AG09309 (cell line): ENCODE measurements at places on chromosomes 12 and 14.

- no peak for DNase-seq
Observed at GRCh38 chr14:69117020-69117767, 35.7 kb downstream of the DCAF5 start.

DNA sequence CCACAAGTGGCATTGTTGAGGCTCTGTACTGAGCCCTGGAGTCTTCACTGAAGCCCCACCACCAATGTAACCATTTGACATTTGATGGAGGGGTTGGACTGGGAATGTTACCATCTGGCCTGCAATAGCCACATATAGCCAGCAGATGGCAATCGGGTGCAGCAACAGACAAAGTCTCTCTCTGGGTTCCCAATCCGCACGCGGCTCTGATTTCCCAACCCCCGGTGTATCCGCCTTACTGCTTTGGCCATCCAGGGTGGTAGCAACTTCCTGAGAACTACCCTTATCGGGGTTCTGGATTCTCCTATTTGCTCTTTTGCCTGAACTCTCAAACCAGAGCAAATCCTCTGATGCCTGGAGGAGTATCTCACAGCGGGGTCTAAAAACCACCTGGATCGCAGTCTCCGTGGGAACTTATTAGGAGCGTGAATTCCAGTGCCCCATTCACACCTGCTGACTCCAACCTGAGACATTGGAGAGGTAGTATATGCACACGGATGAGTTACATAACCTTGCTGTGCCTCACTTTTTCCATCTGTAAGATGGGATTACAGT is 14.2 kb downstream of the VRTN start:
- peak; percentile 17 for DNase-seq

DNA sequence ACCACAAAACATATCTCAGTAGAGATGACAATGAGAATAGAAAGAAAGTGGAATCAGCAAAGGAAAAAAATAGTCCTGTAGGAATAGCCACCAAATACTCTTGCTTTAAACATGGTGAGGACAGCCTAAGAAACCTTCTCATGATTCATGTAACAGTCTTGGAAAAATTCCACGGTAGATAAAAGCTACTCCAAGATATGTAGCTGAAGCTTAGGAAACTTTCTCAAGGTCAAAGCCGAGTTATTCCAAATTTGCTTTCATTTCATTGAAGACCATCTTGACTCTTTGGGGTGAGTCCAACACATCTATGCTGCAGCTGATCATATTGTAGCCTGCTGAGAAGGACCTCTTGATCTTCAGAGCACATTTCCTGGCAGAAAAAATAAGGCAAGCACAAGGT is 157.6 kb downstream of the PAH start:
- no peak for DNase-seq

DNA sequence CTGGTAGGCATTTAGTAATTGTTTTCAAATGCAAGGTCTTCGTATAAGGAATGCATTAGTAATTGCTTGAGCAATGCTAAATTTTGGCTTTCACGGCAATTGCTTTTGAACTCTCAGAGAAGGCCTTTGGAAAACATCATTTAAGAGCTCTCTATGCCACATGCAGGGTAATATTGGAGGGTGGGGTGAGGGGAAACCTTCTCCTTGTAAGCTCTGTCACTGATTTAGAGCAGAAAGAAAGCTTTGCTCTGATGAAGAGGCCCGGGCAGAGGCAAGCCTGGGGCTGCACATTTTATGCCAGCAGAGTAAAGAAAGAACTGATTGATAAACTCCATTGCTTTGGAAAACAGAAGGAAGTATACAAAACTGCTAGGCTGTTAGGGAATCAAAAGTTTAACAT is 70.9 kb downstream of the TRIM9 start:
- no peak for DNase-seq

DNA sequence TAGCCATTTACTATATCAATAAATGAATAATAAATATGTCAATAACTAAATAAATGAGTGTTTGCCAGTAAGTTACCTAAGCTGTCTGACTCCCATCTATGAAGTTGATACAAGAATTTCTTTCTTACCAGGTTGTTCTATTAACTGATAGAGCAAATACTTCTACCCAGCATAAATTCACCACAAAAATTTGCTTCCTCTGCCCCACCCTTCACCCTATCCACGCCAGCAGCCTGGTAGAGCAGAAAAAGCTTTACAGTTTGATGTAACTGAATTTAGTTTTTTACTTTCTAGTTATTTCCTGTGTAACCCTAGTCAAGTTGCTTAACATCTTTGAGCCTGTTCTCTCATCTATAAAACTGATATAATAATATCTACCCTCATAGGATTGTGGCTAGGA is 94.9 kb upstream of the SLC16A7 start:
- DNase-seq: no peak

- no peak for DNase-seq
Observed at GRCh38 chr14:79167957-79168356, 997.8 kb downstream of the NRXN3 start.

DNA sequence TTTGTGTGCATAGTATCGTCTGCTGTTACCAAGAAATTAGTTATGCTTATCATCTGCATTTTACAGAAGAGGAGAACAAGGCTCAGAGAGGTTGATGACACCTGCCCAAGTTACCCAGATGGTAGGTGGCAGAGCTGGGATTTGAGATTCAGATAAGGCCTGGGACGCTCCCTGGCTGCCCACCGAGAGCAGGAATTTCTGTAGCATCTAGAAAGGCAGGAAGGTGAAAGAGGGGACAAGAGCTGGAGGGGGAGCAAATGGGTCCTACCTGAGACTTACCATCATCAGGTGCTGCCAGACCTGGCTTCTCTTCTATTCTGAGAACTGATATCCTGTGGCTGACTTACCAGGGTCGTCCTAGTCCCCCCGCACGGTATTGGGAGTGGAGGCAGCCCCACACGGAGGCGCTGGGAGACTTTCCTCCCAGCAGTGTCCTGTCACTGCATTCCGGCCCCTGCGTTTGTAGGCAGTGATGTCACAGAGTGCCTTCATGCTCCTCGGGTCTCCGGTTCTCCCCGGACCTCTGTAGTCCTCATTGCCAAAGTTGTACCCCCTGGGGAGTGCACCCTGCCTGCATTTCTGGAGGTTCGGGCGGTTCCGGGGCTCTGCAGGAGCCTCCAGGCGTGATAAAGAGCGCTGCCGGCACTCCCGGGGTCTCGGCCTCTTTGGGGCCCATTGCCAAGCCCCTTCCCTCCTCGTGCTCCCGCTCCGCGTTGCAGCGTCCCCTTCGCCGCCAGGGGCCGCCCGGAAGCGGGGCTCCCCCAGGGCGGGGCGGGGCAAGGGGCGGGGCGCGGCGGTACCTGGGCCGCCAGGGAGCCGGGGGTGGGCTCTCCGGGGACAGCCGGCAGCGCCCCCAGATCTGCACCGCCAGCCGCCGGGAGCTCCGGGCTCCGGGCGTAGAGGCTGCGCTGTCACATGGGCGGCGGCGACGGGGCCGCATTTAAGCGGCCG is at the start of gene CABP1:
CABP1 (plus strand) TSS at position 856 of the 951 bp plus-strand sequence; CDS start at position 916, 60 bp downstream.
- DNase-seq: no peak

DNA sequence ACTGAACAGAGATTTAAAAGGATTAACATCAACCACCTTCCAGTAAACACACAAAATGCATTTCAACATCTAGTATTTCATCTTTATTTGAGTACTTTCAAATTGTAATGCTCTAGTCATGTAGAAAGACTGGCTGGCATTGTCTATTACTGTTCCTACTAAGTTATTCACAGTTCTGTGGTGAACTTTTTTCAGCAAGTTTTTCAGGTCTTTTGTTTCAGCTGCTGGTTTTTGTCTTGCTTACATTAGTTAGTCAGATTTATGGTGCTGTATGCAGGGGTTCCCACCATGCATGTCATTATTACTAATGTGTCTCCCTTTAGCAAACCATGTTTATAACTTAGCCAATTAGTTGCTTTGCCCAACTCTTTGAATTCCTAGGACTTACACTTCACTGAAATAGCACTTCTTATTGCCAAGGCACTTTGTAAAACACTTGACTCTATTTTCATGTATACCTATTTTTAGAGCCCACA is 253.4 kb upstream of the KITLG start:
- no peak for DNase-seq

DNA sequence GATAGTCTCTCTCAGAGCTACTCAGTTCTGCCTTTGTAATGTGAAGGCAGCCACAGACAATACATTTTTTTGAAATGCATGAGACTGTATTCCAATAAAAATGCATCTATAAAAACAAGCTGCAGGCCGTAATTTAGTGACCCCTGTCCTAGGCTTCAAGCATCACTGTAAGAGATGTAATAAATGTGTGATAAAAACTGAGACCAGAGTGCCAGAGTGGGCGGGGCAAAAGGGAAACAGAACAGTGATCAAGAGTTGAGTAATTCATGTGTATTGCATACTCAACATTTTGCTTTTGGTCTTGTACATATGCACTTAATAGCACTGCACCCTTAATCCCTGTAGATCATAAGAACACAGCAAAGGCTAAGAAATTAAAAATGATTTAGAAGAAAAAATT is 743.5 kb downstream of the DIO2 start:
- DNase-seq: peak; percentile 52

GRCh38 chr14:95601650-95602049 is 66.8 kb downstream of the GLRX5 start:
- DNase-seq: no peak

DNA sequence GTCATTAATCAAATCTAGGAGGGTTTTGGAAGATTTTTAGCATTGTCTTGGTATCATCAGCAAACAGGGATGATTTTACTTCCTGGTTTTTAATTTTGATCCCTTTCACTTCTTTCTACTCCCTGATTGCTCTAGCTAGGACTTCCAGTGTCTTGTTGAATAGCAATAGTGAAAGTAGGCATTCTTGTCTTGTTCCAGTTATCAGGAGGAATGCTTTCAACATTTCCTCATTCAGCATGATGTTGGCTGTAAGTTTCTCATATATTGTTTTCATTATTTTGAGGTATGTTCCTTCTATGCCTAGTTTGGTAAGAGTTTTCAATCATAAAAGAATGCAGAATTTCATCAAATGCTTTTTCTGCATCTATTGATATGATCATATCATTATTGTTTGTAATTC is 244.2 kb upstream of the CLEC14A start:
- DNase-seq: no peak

DNA sequence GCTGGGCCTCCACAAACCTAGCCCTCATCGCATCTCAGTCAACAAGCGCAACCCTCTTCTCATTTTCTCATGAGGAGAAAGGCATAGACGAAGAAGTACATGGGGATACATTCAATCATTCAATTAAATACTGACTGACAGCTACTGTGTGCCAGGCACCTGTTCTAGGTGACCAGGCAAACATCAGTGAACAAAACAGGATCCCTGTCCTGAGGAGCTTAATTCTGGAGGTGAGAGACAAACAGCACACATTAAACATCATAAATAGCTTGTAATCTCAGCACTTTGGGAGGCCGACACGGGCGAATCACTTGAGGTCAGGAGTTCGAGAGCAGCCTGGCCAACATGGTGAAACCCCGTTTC is 362 bp upstream of the ACYP1 start:
- no peak for DNase-seq

DNA sequence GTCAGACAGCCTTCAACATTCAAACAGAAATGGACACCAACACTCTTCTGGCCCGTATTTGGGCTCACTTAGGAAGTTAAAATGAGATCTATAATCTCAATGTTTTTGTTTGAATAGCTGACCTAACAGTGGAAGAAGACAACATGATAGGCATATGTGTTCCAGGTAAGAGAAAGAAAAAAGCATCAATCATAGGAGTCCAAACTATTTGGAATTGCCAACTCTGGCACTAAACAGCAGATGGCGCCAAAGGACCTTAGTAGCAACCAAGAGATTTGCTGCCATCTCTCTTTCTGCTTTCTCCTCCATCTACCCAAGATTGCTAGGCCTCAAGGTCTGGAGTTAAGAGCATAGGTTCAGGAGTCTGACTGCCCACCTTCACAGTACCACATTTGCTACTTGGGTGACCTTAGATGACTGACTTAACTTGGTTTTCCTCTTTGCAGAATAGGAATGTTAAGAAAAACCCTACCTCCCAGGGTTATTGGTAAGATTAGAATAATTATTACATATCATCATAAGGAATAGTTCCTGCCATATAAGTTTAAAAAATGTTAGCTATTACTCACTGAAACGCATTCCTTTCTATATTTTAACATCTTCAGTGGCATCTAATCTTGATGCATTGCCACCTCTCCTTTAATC is 30.2 kb downstream of the PEX5 start:
- no peak for DNase-seq

DNA sequence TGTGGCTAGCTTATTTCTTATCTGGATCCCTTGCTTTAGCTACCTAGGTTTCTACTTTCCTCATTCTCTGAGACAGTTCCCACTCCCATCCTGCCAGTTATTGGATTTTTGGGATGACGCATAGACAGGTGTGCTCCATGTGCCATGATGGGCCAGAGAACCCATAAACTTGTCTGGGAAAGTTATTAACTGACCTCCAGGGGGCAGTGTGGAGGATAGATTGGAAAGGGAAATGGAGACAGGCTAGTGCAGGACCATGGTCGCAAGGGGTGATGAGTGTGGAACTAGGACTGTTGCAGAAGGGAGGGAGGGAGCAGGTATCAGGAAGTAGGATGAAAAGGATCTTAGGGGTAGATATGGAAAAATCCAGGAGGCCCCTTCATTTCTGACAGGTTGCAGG is 80.3 kb downstream of the ESRRB start:
- DNase-seq: no peak

DNA sequence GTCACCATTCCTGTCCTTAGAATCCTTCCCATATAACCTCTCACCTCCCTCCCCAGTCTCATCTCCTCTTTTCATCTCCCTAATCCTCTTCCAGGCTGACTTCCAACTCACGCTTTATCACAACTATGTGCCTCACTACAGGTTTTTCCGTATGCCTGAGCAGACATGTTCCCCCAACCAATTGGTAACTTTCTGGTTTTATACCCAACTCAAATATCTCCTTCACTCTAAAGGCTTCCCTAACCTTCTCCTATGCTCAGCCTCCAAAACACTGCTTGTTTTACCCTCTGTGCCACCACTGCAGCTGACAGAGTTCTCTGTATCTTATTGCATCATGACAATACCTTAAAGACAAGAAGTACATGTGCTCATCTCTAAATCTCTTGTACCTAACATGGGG is 139.7 kb downstream of the KSR2 start:
- no peak for DNase-seq

GRCh38 chr12:2485681-2486080 is 309.1 kb upstream of the FKBP4 start:
- no peak for DNase-seq

DNA sequence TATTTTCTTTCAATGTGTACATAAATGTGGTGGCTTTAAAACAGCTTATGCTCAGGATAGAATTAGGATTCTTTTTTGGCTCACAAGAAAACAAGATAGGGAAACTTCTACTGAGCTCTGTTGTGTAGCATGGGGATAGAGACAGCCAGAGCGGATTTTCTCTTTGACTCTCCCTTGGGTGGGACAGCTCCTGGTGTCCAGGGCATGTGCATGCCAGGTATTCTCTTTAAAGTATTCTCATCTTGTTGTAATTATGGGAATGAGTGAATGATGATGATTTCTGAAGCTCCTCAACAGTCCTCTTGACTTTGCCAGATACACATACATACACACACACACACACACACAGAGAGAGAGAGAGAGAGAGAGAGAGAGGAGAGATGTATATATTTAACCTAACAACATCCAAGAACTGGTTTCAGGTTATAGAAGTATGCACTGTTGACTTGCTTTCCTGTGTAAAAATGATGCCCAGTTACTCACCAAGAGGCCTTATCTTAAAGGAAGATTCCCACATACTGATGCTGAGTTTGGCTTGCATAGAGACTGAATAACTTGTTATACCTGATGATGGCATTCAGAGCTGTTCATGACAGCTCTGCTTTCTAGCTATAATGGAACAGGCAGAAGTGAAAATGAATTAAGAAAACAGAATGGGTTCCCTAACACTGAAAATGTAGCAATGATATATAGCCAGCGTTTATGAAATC is 387.5 kb downstream of the EGLN3 start:
- no peak for DNase-seq

GRCh38 chr12:26830363-26830762 is 2.6 kb downstream of the ITPR2 start:
- no peak for DNase-seq

GRCh38 chr14:100907240-100907639 is 3.7 kb upstream of the RTL1 start:
- DNase-seq: no peak
